NB4 (cell line): ENCODE measurements at places on chromosomes 7 and 10.

GRCh38 chr10:13788711-13789447, 202.1 kb downstream of the PRPF18 start:
- no peak for DNase-seq

DNA sequence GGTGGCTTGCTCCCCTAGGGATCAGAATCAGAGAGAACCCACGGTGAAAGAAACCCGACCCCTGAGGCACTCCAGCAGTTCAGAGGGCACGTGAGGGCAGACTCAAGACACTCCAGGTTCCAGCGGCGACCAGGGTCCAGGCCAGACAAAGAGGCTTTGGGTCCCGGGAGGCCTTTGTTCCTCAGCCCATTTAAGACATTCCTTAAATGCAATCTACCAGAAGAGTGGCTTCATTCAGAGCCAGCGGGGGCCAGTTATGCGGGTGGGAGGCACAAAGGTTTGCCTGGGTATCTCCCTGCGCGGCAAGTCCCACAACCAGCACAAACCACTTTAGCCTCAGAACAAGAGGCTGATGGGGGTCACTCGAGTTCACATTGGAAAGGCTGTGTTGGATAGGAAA, 53.6 kb downstream of the AFAP1L2 start:
- DNase-seq, result no peak

- no peak for DNase-seq
These were observed 49.1 kb downstream of the SLC37A3 start for GRCh38 chr7:140349144-140349771.

GRCh38 chr10:125878957-125879835, 1.9 kb downstream of the DHX32 start:
- DNase-seq, result peak; percentile 29
